ENCODE measurements at places on chromosomes 5 and 9.
A peak's percentile ranks its signal among the peaks of the same experiment; 100 is the strongest.

DNA sequence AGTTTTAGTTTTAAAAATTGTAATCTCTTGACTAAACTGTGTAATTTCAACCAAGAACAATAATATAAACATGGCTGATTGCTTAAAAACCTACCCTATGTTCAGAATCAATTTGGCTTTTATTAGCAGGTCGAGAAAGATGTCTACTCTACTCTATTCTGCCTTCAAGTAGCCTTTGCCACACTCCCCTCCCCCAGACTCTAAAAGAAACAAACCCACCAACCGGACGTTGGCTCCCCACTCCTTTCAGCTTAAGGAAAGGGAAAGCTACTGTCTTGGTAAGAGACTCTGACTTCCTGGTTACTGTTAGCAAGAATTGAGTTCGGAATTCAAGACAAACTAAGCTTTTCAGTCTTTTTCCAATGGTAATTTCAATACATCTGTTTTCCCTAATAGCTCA, 46.7 kb downstream of the TNFAIP8 start:
- no peak for DNase-seq

- DNase-seq: no peak
Measured at GRCh38 chr5:52859628-52860027, 71.9 kb downstream of the ITGA1 start.

GRCh38 chr5:126492939-126493338, 69.7 kb downstream of the GRAMD2B start:
- no peak for DNase-seq

- no peak for DNase-seq
Measured at GRCh38 chr5:111422747-111423720, 89.3 kb downstream of the STARD4 start.

DNA sequence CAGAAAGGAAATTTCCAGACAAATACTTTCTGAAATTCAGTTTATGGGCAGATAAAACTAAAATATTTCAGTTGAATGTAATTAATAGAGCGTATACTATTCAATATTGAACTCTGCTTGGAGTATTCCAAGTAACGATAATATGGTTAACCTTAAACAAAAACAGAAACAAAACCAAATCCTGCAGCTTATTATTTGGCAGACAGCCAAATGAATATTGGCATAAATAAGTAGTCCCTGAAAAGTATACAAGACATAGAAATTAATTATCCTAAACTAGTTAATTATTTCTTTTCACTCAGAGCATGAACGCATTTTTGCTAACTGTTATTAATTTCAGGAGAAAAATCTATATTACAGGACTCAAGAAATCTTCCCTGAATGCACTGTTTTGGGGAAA, 1574.0 kb downstream of the MAT2B start:
- DNase-seq: no peak

DNA sequence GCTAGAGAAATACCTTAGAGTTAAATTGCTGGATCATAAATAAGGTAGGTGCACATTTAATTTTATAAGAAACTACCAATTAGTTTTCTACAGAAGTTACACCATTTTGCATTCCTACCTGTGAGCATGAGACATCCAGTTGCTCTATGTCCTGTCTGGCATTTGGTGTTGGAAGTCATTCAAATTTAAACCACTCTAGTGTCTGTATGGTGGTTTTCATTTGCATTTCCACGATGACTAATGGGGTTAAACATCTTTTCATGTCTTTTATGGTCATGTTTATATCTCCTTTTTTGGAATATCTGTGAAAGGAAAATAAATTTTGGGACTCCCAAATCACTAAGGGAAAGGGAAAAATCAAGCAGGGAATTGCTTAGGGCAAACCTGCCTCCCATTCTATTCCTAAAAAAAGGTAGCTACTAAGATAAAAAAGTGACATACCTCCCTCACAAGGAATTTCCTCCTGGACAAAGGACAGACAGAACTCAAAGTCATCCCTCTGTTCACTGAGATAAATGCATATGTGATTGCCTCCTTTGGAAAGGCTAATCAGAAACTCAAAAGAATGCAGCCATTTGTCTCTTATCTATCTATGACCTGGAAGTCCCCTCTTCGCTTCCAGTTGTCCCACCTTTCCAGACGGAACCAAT, 31.6 kb upstream of the ADCY2 start:
- no peak for DNase-seq

GRCh38 chr5:5979761-5980537, 398.4 kb downstream of the MED10 start:
- no peak for DNase-seq

- no peak for DNase-seq
Measured at GRCh38 chr9:82764061-82764668, 298.8 kb downstream of the RASEF start.

DNA sequence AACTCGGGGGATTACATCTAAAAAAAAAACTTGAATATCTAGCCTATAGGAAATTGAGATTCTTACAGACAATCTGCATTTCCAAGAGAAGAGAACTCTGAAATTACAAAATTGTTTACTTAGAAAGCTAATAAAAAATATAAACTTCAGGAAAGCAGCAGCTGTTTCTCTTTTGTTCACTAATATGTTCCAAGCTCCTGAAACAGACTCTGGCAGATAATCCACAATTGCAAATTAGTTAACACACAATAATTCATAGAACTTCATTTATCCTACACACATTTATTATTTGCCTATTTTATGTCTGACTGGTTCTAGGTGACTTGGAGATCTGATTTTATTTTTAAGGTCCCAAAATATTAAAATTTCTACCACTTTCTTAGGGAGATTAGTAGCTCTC, 83.8 kb downstream of the TMEM167A start:
- no peak for DNase-seq

DNA sequence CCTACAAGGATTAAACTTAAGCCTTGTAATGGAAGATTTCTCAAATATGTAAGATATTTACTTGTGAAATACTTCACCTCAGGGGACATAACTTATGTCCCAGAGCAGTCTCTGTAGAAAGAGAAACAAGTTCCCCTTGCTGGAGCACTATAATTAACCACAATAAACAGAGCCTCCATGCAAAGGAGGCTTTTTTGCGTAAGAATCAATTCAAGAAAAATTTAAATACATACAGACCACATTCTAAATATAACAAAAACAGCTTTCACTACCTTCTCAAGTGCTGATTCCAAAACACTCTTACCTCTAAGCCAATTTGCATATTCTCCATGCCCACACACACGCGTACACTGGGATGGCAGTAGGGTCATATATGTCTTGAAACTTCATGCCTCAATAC, 30.7 kb upstream of the CCNB1 start:
- no peak for DNase-seq

- DNase-seq: no peak
Measured at GRCh38 chr5:44932922-44933585, 124.3 kb downstream of the MRPS30 start.

- no peak for DNase-seq
Measured at GRCh38 chr9:922171-922570, 54.3 kb upstream of the DMRT3 start.

GRCh38 chr9:135563039-135563476, 1.5 kb downstream of the PAEP start:
- DNase-seq: no peak

DNA sequence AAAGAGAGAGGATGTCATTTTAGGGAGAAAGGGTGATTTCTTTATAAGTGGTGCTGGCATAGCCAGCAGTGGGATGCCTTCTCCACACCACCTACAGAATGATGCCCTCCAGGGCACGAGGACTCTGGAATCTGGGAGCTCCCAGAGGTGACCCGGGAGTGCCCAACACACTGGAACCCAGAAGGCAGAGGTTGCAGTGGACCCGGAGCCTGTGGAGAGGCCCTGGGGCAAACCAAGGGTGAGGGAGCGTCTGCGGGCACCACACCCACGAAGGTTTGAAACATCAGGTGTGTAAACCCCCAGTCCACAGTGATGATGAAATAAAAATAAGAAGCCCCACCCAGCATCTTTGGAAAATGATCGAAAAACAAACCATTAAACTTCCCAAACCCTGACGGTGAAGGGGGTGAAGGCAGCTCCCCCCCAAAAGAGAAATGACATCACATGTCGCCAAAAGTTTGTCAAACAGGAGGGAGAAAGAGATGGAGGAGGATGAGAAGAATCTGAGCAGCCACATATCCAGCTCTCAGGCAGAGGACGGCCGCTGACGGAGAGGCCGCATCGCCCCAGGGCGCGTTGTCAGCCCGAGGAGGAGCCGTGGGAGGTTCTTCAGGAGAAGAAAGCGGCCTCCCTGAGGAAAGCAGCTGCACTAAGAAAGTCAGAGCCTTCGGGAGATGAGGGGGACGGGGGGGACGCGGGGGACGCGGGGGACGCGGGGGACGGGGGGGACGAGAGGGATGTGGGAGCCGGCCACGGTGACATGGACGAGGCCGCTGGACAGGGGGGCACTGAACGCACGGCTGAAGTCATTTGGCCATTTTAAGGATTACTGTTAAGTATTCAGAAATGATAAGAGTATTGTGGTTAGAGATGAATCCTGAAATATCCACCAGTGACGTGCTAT, 43.1 kb upstream of the NSMF start:
- DNase-seq: peak; percentile 16

DNA sequence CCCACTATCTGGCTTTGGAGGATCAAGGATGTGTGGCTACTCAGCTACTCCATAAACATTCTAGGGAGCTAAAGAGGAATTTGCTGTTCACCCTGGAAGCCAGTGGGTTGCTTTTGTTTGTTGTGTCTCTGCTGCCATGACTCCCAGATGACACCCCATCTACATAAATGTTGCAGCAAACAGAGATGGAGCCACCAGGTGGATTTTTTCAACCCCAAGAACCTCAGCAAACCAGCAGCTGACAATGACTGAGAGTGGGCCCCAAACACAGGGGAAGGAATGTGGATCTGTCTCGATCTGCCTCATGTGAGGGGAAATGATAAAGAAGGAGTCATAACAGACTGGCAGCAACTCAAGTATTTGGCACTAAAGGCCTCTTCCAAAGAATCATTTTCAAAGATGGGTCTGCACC, 132.7 kb upstream of the TNC start:
- DNase-seq: no peak

- DNase-seq: no peak
Measured at GRCh38 chr5:95810305-95811125, 12.0 kb downstream of the GLRX start.

DNA sequence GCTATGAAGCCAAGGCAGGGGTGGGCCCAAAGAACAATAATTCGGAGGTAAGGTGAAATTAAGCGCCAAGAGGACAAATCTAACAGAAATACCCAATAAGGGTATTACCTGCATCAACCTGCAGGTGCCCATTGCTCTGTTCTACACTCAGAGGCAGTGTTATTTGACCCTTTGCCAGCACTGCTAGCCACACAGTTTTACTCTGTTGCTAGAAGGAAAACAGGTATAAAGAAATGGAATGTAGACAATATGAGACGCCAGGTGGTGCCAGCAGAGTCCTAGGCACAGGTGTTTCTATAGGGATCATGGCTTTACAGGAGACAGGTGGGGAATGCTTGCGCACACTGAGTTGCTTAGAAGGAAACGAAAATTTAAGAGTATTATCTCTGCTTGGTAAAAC, 201.3 kb downstream of the HTR1A start:
- no peak for DNase-seq

- no peak for DNase-seq
Measured at GRCh38 chr5:173753307-173754168, 134.6 kb upstream of the CPEB4 start.

- no peak for DNase-seq
Measured at GRCh38 chr5:73883646-73884045, 257.6 kb downstream of the ARHGEF28 start.

- DNase-seq: peak; percentile 10
Measured at GRCh38 chr5:93721071-93721470, 20.3 kb downstream of the POU5F2 start.

DNA sequence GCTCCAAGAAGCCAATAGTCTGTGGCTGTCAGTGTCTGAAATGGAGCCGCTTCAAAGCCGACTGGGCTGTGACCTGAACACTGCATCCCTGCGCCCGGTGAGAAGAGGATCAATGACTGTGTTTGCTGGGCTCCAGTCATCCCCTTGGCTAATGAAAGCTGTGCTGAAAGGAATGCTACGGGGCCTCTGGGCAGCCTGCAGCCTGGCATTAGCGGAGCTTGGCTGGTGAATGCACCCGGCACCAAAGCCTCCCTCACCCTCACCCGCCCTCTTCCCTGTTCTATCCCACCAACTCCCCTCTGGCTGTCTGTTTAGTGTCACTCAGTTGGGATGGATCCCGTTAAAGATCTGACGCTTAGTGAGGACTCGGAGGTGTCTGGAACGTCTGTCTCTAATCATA, 355.3 kb downstream of the BNC2 start:
- no peak for DNase-seq

DNA sequence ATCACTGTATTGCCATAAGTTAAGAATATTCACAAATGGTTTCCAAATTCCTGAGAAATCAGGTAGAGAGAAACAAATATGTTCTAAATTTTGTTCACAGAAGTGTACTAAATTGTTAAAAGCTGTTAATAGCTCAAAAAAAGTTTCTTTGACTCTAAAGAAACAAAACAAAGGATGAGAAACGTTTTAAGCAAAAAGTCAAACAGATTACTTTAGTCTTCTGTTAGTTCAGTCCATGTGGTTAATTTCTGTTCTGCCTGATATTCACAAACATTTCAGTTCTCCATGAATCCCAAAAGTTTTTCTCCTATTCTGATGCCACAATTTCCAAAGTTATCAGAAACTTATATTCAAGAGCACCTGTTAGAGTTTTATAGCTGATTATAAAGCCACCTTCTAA, 7.7 kb upstream of the FANCC start:
- DNase-seq: no peak

DNA sequence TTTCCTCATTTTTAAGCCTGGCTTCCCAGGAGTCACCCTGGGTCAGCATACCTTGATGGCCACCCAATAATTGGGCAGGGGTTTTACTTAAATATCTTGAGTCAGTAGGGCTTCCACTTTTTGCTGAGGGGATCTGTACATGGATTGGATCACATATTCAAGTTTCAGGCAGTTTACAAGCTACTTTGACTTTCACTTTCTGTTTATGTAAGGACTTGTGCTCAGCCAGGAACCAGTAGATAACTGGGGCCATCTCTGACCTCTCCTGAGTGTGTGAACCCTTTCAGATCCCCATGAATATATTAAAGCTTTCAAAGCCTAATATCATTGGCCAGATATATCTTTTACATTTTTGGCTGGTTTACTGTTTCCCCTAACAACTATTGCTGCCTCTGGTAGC, 45.1 kb downstream of the SLCO6A1 start:
- no peak for DNase-seq

DNA sequence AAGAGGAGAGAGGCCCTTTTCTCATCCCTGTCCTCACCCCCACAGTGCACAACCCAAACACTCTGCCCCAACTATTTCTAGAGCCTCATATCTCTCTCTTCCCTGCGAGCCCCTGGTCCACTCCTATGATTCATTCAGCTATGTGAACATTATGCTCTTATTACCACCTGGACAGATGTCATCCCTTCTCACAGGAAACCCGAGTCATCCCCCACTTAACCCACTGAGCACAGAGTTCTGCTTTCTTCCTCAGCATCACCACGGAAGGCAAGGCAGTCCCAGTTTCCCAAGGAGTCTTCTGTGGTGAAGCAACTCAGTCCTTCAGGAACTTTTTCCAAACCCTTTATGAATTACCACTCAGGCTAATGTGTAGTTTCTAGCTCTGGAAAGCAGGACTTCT, 1.3 kb downstream of the DNAI1 start:
- no peak for DNase-seq

GRCh38 chr5:41863871-41864486, 6.2 kb downstream of the OXCT1 start:
- DNase-seq: no peak

Measured in activated CD4-positive, alpha-beta T cell treated with anti-CD3 and anti-CD28 coated beads for 48 hours (primary cell).